ENCODE measurements at places on chromosomes 11 and 22.

GRCh38 chr11:35330931-35331330 is 88.4 kb downstream of the SLC1A2 start:
- DNase-seq = no peak

DNA sequence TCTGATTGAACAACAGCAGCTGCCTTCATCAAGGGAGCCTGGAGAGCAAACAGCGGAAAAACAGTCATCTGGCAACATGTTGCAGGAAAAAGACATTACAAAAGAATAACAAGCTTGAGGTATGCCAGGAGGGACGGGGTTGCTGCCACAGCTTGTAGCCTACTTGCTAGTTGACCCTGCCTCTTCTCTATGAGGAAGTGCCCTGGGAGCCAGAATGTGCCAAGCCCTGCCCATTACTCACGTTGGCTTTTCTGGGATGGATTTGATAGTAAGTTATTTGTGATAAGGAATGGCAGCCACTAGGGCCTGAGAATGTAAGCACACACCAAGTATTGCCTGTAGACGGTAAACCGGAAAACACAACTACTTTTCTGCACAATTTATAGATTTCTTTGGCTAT is 113.5 kb upstream of the KIRREL3 start:
- DNase-seq = no peak

GRCh38 chr22:44909241-44909640 is 100.6 kb downstream of the PHF21B start:
- no peak for DNase-seq

GRCh38 chr11:106523921-106524320 is 446.5 kb downstream of the AASDHPPT start:
- no peak for DNase-seq

DNA sequence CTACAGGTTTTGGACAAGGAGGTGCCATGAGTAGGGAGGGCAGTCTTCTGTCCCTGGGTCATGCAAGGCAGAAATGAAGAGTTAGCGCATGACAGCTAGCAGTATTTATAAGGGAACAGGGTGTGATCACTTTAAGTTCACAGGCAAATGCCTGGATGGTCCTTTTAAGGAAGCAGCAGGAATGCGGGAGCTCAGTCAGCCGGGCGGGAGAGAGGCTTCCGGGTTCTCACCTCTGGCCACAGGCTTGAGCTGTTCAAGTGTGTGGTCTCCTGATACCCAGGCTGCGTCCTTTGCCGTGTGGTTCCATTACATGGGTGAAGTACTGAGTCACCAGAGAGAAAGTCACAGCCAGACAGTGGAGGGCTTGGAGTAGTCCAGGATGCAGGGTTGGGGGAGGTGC is 105.4 kb downstream of the BCR start:
- no peak for DNase-seq

- DNase-seq = no peak
These were observed 11.5 kb upstream of the IGSF9B start for GRCh38 chr11:133968300-133968699.

- DNase-seq = no peak
These were observed 59.8 kb downstream of the TENM4 start for GRCh38 chr11:79381036-79381435.

DNA sequence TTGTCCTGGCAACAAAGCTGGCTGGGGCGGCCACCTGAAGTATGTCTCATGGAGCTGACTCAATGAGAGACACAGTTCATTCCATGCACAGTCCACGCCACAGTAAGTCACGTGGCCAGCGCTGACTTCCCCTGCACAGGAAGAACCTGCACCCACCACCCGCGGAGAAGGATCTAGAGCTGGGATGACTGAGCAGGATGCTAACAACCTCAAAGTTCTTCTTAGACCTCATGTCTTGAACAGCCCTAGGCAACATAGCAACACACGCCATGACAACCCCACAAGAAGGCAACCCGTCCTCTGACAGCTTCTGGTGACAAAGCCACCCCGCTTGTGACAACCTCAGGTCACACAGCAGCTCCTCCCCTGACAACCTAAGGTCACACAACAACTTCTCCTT is 76.9 kb upstream of the B3GAT1 start:
- no peak for DNase-seq

- no peak for DNase-seq
These were observed 44.1 kb upstream of the FSHB start for GRCh38 chr11:30186748-30187147.

Measured in activated T-cell treated with anti-CD3 and anti-CD28 coated beads for 24 hours (primary cell).